ENCODE measurements at places on chromosomes 11 and 22.

DNA sequence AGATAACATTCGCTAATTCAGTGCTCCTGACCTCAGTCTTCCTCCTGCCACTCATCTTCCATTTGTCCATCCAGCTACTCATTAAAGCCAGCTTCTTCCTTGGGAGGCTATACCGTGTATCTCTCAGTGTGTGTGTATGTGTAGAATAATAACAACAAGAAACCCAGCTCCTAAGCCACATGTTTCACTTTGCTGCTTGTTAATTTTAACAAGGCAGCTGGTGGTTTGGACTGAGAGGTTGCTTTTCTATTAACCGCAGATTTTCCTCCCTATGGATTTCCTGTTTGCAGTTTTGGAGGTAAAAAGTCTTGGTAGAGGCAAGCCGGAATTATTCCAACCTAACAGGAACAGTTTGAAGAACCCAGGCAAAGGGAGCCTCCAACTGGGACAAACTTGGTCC is 165.0 kb downstream of the ADAMTS15 start:
- no peak overlapping the region for H3K4me3 ChIP-seq
- no peaks in the 10 kb centered on the region for H3K36me3 ChIP-seq
- peaks cover 26% of the 10 kb centered on the region for H3K4me1 ChIP-seq
- no peak overlapping the region for H3K27ac ChIP-seq

- no peak overlapping the region for H3K4me3 ChIP-seq
- no peaks in the 10 kb centered on the region for H3K27me3 ChIP-seq
- no peak overlapping the region for H3K27ac ChIP-seq
- no peak for DNase-seq
- H3K4me1 ChIP-seq = no peaks in the 10 kb centered on the region
Measured at GRCh38 chr11:20421946-20422345, 34.4 kb downstream of the PRMT3 start.

DNA sequence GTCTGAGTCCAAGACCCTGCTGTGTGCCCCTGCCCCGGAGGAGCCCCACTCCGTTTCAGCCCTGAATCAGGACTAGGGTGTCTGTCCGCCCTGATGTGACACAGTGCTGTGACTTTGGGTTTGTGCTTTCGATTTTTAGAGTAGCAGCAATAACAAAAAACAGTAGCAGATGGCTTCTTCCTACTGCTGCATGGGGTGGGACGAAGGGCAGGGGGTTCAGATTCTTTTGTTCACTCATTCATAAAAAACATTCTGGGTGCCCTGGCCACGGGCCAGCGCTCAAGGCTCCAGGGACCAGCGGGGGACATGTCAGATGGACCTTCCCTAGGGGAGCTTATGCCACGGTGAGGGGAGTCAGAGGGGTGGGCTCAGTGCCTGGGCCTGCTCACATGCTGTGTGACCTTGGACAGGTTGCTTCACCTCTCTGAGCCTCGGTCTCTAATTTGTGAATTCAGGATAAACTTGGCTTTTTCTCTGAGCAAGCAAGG is 24.6 kb upstream of the PRR5 start:
- peaks cover 87% of the 10 kb centered on the region for H3K27me3 ChIP-seq
- H3K4me1 ChIP-seq = no peaks in the 10 kb centered on the region
- no peaks in the 10 kb centered on the region for H3K36me3 ChIP-seq
- H3K27ac ChIP-seq = no peak overlapping the region

GRCh38 chr11:134412203-134413042 is at the start of gene B3GAT1:
TSS of gene B3GAT1 (minus strand) at chr11:134412242. CDS start at chr11:134387659, 24,583 bp downstream.
- no peaks in the 10 kb centered on the region for H3K4me1 ChIP-seq
- H3K27ac ChIP-seq = no peak within 1 kb of the TSS
- DNase-seq = no peak
- no peak within 1 kb of the TSS for H3K4me3 ChIP-seq
- H3K36me3 ChIP-seq = no peaks in the 10 kb centered on the region

- DNase-seq = no peak
- peaks cover 11% of the 10 kb centered on the region for H3K4me1 ChIP-seq
- no peaks in the 10 kb centered on the region for H3K36me3 ChIP-seq
- H3K27ac ChIP-seq = no peak overlapping the region
Measured at GRCh38 chr11:118612378-118612777, 5.0 kb downstream of the PHLDB1 start.

- H3K27ac ChIP-seq = no peak overlapping the region
- H3K4me1 ChIP-seq = peaks cover 5% of the 10 kb centered on the region
- H3K27me3 ChIP-seq = no peaks in the 10 kb centered on the region
- no peak overlapping the region for H3K4me3 ChIP-seq
Measured at GRCh38 chr22:46815559-46815895, 53.1 kb downstream of the TBC1D22A start.

DNA sequence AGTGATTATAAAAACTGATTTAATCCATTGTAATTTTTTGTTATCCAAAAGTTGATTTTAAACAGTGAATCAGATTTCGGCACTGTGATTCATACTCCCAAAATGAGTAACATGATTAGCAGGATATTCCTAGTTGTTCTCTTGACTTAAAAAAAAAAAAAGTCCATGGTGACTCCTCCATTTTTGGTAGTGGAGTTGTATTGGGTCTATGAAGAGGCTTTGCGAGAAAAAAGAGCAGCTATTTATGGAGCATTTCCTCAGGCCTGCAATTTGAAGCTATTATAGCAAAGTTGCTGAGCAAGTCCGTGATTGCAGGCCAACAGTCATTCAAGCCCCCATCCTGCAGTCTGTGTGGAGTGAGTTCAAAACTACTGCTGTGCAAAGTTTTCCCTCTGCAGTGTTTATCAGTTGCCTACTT is 28.8 kb downstream of the YAP1 start:
- H3K4me1 ChIP-seq = no peaks in the 10 kb centered on the region
- no peak overlapping the region for H3K4me3 ChIP-seq
- no peak overlapping the region for H3K27ac ChIP-seq
- no peak for DNase-seq

DNA sequence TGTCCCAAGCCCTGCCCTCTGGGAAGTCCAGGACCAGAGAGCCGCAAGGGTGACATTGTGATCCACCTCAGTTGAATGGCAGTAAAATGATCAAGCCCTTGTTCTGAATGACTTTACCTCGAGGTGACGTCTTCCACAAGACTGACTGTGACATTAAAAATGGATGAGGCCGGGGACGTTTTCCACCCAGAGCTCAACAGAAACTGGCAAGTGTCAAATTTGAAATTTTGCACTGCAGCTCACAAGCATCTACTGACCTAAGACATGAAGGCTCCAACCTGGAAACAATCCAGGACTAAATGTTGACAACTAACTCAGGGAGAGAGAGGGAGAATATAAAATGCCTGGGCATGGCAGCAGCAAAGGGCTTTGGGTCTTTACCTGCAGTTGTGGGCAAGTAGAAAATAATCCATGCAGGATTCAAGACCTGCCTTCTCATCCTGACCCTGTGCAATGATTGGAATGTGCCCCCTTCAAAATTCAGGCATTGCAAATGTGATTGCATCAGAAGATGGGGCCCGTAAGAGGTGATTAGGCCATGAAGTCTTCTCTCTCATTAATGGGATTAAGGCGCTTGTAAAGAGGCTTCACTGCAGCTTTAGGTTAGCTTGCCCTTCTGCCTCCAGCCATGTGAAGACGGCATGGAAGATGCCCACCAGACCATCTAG is 33.6 kb upstream of the CLMP start:
- H3K27ac ChIP-seq = no peak overlapping the region
- no peaks in the 10 kb centered on the region for H3K36me3 ChIP-seq
- no peaks in the 10 kb centered on the region for H3K27me3 ChIP-seq
- H3K4me1 ChIP-seq = peaks cover 10% of the 10 kb centered on the region
